ENCODE measurements at places on chromosomes 1 and 21.

GRCh38 chr1:182674346-182675246 lies 9.8 kb downstream of the RGS8 start:
- no peak for DNase-seq

DNA sequence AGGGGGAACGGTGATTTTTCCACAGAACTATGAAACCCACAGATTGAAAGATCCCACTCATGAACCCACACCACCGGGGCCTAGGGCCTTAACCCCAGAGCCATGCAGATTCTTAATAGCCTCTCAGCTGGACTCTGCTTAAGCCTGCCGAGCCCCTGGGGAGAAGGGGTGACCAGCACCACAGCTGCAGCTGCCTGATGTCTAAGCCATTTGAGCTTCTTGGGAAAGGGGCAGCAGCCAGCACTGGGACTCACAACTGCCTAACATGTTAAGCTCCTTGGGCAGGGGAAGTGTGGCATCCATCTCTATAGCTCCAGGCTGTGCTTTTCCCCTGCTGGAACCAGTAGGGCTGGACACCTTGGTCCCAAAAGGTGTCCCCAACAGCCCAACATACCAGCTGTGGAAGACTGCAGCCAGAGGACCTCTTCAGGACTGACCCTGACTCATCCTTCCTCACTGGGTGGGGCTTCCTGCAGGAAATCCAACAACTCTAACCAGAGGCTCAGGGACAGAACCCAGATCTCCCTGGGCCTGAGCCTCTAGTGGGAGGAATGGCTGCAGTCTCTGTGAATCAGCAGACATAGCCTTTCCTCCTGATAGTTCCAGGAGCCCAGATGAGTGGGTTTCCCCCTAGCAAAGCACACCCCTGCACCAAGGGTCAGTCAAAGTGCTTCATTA lies 34.6 kb upstream of the FMO3 start:
- no peak for DNase-seq

- DNase-seq = peak; percentile 54
Observed at GRCh38 chr1:169363046-169363730, 4.4 kb downstream of the NME7 start.

- no peak for DNase-seq
Observed at GRCh38 chr1:119840745-119841144, 29.5 kb upstream of the REG4 start.

DNA sequence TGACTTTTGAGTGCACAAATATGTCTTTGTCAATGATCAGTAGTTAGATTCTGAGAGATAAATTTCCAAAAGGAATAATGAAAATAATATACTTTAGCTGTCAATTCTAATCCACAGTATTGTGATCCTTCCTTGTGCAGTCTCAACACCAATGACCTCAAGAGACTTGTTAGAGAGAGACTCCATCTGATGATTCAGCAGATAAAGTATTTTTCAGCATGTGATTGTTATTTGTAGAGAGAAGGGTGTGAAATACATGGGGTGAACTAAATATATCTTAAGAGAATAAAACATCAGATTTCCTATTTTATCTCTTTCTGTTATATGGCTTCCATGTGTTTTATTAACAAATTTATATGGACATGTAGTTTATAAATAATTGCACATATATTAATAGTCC lies 5.9 kb upstream of the ZNF124 start:
- DNase-seq = no peak

GRCh38 chr21:37797403-37797802 lies 118.9 kb downstream of the KCNJ6 start:
- no peak for DNase-seq

DNA sequence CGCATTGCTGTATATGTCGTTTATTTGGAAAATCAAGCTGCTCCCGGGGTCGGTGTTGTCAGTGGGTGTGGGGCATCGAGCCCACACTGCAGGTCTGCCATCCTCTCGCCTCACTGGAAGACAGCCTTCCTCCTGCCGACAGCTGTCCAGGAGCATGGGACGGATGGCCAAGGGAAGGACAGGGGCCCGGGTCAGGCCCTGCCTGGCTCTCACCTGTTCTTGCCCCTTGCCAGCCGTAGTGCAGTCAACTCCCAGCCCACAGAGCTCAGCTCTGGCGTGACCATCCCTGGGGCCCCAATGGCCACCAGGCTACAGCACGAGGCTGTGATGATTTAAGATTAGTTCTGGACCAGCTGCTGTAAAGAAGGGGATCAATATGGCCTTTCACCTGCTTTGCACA lies 86.9 kb upstream of the ACTL8 start:
- DNase-seq = no peak

GRCh38 chr1:204025917-204026707 lies 46.8 kb upstream of the SOX13 start:
- no peak for DNase-seq

GRCh38 chr1:167854184-167854583 lies 59.8 kb downstream of the ADCY10 start:
- DNase-seq = no peak

GRCh38 chr1:115953180-115953579 lies 23.1 kb upstream of the SLC22A15 start:
- DNase-seq = no peak
